Mesothelial cell of epicardium (in vitro differentiated cells): ENCODE measurements at places on chromosomes 13 and 19. TPM values are rescaled to one million over a fixed set of nuclear protein-coding genes. Genes with fewer than 3 reads are reported as not detected.

The LCP1 gene
- 11.6 to 12.4 TPM (median 11.6 TPM) in 3 replicates for total RNA-seq

The HCN2 gene
- total RNA-seq = 1.1 to 1.6 TPM (median 1.5 TPM) in 3 replicates

GRCh38 chr13:60090574-60090973 lies 73.2 kb downstream of the DIAPH3 start:
- no peak for DNase-seq

- no peak for DNase-seq
Observed at GRCh38 chr13:27000686-27001085, 170.9 kb downstream of the USP12 start.

DNA sequence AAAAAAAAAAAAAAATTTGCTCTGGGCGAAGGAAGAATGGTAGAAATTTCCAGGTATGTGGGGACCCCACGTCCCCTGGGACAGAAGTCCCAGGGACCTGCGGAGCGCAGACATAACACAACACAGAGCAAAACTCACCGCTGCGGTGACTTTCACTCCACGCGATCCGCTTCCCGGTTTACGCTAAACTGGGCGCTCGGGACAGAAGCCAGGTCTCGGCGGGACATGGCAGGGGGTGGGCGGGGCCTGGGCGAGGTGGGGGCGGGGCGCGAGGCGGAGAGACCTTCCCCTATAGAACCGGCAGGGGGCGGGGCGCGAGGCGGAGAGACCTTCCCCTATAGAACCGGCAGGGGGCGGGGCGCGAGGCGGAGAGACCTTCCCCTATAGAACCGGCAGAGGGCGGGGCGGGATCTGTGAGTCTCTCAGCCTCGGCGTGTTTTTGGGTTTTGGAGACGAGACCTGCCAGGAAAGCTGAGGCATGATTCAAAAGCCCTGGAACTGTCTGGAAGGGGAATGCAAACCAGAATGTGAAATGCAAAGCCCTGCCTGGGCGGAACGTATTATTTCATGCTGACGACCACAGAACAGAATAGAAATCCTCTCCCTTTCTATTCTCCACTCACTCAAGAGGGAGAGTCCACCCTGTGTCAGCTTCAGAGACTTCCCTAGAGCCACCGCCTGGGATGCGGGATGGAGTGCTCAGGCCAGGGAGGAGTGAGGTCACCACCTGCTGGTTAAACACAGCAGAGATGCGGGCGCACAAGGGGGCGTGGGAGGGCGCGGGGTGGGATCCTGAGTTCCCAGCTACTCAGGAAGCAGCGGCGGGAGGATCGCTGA lies 20.2 kb upstream of the ERVV-1 start:
- DNase-seq = peak; percentile 81

DNA sequence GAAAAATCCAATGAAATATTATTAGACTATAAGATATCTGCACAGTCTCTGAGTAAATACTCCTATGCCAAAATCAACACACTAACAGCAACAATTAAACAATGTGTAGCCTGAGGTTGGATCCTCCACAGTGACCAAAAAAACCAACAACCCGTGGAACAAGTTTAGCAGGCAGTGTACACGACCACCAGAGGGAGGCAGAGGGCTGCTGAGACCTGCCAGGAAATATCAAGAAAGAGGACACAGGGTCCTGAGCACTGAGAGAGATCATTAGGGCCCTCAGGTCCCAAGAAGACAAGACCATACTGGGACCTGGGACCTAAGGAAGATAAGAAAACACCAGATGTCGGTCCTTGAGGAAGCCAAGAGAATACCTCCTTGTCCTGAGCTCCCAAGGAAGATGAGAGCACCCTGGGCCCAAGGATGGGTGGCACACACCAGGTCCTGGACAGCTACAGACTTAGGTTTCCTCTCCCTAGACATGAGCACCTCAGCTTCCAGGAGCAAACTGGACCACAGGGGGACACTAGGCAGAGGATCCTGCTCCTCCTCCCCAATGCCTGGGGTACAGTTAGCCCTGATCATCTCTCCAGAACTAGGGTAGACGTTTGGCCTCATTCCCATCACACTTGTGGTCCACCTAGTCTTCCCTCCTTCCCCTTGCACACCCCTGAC lies 822 bp upstream of the ZNF274 start:
- DNase-seq = no peak

GRCh38 chr13:32309312-32310133 lies 5.6 kb downstream of the ZAR1L start:
- DNase-seq = no peak

DNA sequence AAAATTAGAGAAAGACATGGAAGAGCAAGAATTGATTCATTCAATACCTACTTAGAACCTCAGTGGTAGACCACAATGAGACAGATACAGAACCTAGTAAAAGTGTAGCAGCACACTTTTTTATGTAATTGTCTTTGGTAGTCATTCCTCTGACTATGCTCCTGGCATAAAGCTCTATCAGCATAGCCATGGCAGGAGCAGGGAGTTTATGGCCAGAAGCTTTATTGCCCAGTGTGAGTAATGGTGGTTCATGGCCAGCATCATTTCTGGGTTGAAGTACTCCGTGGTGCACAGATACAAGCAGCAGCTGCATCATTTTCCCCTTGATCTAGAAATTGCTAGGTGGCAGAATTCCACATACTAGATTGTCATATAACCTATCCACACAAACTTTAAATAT lies 352.6 kb downstream of the TBC1D4 start:
- DNase-seq = no peak

DNA sequence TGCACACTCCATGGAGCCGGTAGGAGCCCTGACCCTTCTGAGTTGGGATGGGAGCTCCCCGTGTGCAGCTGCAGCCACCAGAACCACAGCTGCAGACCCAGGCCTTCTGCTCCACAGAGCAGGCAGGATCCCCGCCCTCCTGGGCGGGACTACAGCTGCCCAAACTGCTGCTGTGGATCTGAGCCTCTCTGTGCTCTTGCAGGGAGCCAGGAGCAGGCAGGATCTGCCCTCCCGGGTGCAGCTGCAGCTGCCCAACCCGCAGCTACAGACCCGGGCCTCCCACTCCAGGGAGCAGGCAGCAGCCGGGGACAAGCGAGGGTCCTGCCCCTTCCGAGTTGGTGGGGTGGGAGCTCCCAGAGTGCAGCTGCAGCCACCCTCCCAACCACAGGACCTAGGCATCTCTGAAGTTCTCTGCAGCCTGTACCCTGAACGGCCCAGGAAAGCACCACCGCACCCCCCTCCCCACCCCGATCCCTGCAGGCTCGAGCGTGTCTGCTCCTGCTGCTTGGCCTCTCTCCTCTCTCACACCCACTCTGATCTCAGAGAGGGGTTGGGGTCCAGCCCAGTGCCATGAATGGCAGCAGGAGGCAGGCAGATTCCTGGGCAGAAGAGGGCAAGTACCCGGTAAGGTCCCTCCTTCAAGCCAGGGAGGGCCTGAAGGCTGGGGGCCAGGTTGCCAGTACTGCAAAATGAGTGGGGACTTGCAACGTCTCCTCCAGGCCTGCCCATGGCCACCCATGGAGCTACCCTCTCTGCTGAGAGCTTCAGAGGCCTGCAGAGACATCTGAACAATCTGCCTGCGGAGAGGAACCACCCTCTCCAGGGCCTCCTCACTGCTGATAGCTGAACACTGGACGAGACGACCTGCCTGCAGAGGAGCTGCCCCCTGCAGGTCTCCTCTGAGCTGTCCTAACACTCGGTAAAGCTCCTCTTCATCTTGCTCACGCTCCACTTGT lies 16.4 kb upstream of the EMP3 start:
- DNase-seq = no peak
